Temporal lobe (tissue), 4 donors: ENCODE measurements at places on chromosomes 16 and 17. TPM values are rescaled to one million over a fixed set of nuclear protein-coding genes. Genes with fewer than 3 reads are reported as not detected.

ST6GALNAC1 gene
- total RNA-seq = 2.5 TPM

CRHR1 gene
- total RNA-seq = 37.6 TPM

SPIRE2 gene
- 14.8 TPM for total RNA-seq

CDH1 gene
- total RNA-seq = 2.2 TPM

PMP22 gene
- total RNA-seq = 9.1 TPM

AP2B1 gene
- 216 TPM for total RNA-seq

MYH8 gene
- total RNA-seq = not detected

SLFN14 gene
- total RNA-seq = 0.25 TPM

SMIM36 gene
- total RNA-seq = not detected

NOD2 gene
- total RNA-seq = 0.49 TPM

RCVRN gene
- not detected for total RNA-seq

TBC1D28 gene
- not detected for total RNA-seq

C16orf89 gene
- 7.9 TPM for total RNA-seq

TM4SF5 gene
- total RNA-seq = not detected

CHP2 gene
- total RNA-seq = 1.5 TPM

IKZF3 gene
- under 0.01 TPM for total RNA-seq

CHTF8 gene
- 44.3 TPM for total RNA-seq

ATP2C2 gene
- 6.9 TPM for total RNA-seq

TEX19 gene
- total RNA-seq = not detected

TSR1 gene
- 28.0 TPM for total RNA-seq

CSH1 gene
- total RNA-seq = not detected

IGSF6 gene
- total RNA-seq = 0.98 TPM

SYCE1L gene
- total RNA-seq = 0.25 TPM

IRX5 gene
- total RNA-seq = not detected

LLGL2 gene
- total RNA-seq = 0.74 TPM

KRT31 gene
- total RNA-seq = 1.2 TPM

RNF213 gene
- 16.0 TPM for total RNA-seq

CRYBA1 gene
- not detected for total RNA-seq
